KG1 (cell line): ENCODE measurements at places on chromosomes 16 and 17.

- DNase-seq = no peak
These were observed 436.7 kb downstream of the MAF start for GRCh38 chr16:79163691-79164387.

DNA sequence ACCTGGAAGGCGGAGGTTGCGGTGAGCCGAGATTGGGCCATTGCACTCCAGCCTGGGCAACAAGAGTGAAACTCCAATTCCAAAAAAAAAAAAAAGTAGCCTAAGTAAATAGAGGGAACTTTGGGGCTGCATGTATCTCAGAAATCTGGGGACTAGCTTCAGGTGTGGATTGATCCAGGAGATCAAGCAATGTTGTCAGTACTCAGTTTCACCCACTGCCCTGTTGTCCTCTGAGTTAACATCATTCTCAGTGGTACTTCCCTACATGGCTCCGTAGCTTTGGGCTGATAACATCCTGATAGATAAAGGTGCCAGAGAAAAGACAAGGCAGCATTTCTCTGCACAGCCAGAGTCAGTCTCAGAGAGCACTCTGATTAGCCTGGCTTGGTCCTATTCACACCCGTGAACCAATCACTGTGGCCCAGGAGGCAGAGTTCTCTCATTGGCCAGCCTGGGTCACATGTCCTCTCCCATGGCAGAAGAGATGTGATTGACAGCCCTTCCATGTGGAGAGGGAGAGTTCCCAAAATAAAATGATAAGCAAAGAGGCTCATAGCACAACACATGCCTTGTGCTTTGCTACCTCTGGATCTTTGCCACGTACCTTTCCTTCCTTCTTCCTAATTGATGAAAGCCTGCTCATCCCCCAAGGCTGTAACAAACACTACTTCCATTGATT, 99.6 kb downstream of the ABCC1 start:
- no peak for DNase-seq

DNA sequence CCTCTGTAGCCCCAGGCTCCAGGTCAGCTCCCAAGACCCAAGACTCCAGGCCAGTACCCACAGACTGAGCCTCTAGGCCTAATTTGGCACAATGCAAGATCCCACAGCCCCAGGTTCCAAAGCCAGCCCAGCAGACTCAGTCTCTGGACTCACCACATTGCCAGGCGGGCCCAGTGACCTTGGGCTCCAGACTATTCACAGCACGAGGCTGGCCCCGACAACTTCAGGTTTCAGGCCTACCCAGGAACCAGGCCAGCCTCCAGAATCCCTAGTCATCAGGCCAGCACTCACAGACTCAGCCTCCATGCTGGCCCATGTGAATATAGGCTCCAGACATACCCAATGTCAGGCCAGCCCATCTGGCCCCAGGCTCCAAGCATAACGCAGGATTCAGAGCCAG, 103.8 kb downstream of the CEP112 start:
- no peak for DNase-seq

DNA sequence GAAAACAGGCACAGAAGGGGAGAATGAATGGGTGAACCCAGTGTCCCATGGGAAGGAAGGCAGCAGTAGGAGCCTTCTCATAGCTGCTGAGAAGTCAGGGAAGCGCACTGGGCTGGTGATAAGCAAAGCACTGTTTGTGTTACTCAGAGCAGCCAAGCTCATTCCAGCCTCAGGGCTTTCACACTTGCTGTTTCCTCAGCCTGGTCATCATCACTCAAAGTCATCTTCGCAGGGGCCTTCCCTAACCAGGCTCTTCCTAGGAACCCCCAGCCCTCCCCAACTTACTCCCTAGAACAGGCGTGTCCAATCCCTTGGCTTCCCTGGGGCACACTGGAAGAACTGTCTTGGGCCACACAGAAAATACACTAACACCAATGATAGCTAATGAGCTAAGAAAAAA, 32.1 kb upstream of the LONP2 start:
- no peak for DNase-seq

DNA sequence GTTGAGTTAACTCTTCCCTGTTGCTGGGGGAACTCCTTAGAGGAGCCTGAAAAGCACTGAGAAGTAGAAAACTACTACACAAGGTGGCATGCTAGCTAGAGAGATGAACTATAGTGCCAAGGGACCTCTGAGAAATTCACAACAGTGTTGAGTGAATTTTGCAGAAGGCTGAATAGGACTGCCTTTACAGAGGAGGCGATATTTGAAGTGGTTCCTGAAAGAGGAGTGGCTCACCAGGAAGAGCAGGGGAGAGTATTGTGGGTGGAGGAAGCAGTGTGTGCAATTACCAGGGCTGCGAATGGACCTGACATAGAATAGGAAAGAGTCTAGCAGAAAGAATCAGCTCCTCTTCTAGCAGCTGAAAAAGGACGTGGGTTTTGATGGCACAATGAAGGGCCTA, 66.4 kb downstream of the CDK5R1 start:
- DNase-seq = no peak

- no peak for DNase-seq
These were observed 19.9 kb downstream of the CLEC19A start for GRCh38 chr16:19305443-19305842.

- no peak for DNase-seq
These were observed 374.8 kb downstream of the ZFHX3 start for GRCh38 chr16:72673118-72673517.

DNA sequence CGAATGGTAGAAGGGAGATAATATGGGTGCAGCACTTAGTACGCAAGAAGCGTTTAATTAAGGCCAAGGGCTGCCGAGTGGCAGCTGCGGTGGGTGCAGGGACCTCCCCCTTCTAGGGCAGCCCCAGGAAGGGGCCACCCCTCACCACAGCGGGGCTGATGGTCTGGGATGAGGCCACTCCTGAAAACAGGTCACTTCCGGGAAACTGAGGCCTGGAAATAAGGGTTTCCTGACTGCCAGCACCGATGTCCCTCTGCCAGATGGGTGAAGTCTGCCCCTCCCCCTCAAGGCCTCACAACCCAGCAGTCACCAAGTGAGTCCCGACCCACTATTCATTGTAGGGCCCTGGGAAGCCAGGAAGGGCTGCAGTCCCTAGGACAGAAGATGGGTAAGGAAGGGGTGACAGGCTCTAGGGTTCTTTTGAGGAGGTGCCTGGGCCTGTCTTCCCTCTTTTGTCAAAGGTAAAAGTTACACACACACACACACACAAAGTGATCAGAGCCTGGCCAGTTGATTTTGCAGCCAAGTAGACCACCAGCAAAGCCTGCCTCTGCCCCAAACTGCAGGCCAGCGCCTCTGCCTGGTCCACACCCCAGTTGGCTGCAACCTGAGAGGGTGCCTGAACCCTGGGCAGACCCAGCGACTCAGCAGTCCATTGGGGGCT, 12.5 kb downstream of the SREBF1 start:
- no peak for DNase-seq

DNA sequence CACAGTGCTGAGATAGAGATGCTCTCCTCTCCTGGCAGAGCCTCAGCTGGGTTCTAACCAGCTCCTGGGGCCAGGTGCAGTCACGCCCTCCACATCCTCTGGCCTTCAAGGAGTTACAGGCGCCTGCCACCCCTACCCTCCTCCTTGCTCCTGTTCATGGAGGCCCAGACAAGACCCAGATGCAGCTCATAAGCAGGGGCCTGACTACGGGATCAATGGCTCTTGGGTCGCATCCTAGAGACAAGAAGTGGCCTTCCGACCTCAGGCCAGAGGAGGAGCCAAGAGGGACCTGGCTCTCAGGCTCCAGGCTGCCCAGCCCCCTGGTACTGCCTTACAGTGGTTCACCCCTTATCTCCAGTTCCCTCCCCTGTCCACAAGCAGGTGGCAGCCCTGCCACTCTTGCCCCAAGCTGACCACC, 23.0 kb downstream of the ARHGAP27 start:
- DNase-seq = no peak

DNA sequence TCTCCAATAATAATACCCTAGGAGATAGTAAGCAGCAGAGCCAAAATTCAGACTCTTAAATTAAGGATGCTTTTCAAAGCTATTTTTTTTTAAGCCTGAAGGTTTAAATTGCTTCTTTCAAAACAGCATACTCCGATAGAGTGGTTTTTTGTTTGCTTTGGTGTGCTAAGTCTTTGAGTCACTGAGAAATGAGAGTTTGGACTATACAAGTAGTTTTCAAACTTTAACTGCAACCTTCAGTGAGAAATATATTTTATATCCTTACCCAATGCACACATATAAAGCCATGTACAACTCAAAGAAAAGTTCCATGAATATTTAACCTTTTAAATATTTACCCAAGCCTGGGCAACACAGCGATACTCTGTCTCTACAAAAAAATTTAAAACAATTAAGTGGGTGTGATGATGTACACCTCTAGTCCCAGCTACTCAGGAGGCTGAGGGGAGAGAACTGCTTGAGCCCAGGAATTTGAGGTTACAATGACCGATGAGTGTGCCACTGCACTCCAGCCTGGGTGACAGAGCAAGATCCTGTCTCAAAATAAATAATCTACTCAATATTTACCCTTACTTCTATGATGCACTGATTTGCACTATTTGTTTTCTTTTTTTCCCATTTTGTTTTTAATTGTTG, 19.2 kb downstream of the DCUN1D3 start:
- DNase-seq = no peak

GRCh38 chr17:4506892-4507291, 8.2 kb downstream of the SPNS2 start:
- DNase-seq = no peak

DNA sequence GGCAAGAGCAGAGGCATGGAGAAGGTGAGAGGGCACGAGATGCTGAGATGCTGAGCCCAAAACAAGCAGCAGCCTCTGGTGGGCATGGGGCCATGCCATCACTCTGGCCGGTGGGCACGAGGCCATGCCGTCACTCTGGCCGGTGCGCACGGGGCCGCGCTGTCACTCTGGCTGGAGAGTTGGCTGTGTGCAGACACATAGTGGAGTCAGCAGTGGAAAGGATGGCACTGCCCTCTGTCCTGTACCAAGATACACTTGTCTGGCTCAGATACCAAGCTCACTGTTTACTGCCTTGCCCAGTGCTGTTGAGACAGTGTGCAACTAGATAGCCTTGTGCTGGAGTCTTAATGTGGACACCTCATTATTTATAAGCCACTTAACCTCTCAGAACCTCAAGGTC, 45.1 kb downstream of the CYB5D2 start:
- no peak for DNase-seq

DNA sequence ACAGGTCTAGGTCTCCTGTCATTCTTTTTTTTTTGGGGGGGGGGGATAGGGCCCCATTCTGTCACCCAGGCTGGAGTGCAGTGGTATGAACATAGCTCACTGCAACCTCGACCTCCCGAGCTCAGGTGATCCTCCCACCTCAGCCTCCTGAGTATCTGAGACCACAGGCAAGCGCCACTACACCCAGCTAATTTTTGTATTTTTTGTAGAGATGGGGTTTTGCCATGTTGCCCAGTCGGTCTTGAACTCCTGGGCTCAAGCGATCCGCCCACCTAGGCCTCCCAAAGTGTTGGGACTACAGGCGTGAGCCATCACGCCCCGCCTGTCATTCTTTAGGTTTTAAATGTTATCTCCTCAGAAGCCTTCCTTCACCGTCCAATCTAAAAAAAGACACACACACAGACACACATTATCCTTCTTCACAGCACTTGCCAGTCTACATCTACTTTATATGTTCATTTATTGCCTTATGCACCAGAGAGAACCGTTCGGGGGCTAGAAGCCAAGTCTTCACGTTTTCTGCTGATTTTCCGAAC, 694 bp downstream of the MRPL27 start:
- no peak for DNase-seq

DNA sequence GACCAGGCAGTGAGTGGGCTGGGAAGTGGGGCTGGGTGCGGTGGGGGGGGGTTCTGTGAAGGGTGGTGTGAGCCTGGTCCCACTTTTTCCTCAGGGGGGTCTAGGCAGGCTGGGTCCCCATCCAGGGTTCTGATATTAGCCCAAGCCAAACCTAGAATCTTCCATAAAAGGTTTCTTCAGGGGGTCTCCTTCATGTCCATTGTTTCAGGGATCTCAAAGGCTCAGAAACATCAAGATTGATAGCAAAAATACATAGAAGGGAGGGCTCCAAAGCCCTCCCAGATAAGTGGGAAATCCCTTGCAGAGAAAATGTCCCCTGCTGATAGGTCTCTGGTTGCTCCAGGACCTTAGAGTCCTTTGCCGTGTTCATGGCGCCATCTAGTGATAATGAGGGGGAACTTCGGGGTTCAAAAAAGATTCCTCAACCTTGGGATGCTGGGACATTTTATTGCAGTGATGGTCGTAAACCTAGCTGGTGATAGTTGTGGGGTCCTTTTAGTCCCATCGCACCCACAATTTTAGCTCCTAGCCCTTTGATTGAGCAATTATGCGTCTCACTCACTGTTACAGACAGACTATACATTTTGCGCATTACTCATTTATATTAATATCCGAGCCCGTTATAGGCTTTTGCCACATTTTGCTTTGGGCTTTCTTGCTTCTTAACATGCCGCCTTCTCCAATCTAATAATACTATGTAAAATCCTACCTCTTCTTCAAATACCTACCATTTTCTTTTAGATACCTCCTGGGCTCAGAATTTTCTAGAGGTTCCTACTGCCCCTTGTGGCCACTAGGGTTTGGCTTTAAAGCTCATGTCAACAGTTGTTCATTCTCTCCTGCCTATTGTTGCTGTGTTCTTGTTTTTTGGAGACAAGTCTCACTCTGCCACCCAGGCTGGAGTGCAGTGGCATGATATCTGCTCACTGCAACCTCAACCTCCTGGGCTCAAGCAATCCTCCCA, 35.1 kb downstream of the IGF2BP1 start:
- peak; percentile 48 for DNase-seq

- DNase-seq = no peak
These were observed 250.8 kb downstream of the STX8 start for GRCh38 chr17:9324864-9325263.

GRCh38 chr16:47965439-47965838, 190.4 kb downstream of the ABCC12 start:
- no peak for DNase-seq

DNA sequence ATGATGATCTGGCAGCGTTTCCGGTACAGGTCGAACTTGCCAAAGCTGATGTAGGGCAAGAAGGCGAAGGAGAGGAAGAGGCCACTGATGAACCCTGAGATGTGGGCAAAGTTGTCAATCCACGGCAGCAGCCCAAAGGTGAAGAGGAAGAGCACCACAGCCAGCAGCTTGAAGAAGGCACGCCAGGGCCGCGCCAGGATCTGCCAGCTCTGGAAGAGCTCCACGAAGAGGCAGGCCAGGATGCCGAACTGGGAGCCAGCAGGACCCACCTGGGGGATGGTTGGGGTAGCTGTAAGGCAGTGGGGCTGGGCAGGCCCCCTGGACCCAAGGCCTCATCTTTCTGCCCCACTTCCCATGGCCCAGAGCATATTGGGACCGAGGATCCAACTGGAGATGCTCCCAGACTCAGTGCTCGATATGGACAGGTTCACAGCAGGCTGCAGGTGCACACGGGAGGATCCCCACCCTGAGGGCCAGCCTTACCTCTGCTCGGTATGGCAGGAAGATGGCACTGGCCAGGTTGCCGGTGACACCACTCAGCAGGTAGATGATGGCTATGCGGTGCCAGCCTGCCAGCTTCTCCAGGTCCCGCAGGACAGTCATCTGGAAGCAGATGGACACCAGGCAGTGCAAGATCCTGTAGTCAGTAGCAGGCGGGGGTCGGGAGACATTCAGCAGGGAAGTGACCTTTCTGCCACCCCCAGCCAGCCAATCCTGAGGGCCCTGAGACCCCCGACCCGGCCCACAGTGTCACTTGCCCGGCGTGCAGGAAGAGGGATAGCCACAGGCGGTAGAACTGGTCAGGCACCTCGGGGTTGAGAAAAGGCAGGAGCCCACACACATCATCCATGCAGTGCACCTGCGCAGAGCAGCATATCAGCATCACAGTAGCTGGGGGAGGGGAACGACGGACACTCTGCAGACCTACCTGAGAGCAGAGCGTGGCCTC, 5.1 kb downstream of the SNRNP25 start:
- no peak for DNase-seq
